ENCODE measurements at places on chromosomes 1 and 21.

GRCh38 chr1:160858097-160858496 is 4.6 kb downstream of the CD244 start:
- no peak for DNase-seq

- DNase-seq = no peak
Observed at GRCh38 chr1:70718086-70718630, 307.1 kb downstream of the CTH start.

DNA sequence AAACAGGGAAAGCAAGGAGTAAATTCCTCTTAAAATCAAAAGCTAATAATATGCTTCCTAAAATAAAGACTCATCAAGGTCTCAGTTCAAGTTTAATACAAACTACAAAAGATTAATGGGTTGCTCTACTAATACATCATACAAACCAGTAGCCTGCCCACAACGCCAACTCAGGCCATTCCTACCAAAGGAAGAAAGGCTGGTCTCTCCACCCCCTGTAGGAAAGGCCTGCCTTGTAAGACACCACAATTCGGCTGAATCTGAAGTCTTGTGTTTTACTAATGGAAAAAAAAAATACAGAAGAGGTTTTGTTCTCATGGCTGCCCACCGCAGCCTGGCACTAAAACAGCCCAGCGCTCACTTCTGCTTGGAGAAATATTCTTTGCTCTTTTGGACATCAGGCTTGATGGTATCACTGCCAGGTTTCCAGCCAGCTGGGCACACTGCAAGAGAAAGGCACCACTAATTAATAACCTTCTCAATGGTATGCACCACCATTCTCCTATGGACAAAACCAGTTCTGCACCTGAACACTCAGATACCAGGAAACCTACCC is 10.6 kb downstream of the PRDX1 start:
- DNase-seq = no peak

GRCh38 chr1:913491-914130 is 10.1 kb upstream of the SAMD11 start:
- DNase-seq = peak; percentile 22

- no peak for DNase-seq
Observed at GRCh38 chr1:34280509-34280908, 103.8 kb downstream of the C1orf94 start.

DNA sequence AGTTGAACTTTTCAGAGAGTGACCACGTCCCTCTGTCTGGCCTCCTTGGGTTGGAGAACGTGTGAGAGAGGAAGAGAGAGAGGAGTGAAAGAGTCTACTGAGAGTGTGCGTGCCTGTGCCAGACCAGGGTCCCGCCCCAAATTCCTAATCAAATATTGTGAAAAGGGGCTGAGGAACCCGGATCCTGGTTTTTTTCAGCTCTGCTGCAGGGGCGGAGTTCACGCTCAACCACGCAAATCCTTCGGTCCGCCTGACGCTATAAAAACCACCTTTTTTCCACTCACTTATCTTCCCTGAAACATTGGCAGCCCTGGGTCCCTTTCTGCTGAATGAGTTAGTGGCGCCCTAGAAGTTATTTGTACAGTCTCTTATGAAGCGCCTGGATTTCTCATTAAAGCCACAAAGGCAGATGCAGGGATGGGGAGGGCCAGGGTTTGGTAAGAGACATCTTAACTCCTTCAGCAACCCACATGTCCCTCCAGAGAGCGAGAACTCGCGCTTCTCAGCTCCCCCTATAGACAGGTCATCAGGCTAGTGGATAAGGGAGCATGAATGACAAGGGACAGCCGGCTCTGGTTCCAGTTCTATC is at the start of gene FMOD:
FMOD (minus strand) TSS at position 86 of the 589 bp plus-strand sequence. CDS start 2,852 bp downstream, outside the sequence.
- no peak for DNase-seq

DNA sequence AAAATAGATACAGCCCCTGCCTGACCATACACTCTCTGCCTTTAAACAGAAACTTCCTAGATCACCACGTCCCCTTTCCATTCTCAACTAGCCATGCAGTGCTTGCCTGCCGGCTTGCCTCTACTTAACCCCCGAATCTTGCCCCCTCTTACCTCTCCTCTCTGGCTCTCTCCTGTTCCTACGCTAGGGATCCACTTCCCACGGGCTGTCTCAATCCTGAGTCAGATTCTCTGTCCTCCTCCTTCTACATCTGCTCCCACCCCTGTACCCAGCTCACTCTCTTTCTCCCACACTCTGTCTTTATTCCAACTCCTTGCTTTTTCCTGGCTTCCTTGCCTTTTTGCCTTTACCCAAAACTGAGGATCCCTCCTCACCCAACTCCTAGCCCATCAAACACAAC is 29.3 kb downstream of the ATF3 start:
- DNase-seq = no peak

DNA sequence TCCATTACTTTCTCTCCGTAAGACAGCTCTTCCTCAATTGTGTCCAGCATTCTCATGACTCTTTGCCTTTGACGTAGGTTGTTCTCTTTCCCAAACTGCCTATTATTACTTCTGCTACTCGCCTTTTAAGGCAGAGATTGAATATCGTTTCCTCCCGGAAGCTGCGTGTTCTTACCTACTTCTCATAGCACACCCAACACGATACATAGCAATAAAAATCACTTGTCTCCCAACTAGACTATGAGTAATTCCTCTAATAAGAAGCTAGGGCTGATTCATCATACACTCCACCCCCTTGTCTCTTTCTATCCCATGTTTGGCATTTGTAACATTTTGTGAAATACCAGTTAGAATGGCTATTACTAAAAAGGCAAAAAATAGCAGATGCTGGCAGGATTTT is 55.8 kb upstream of the SGIP1 start:
- DNase-seq = no peak
